ENCODE measurements at places on chromosomes 6 and 20.

GRCh38 chr20:58293453-58293852 lies 16.1 kb upstream of the RAB22A start:
- DNase-seq: no peak

- no peak for DNase-seq
These were observed 7.5 kb upstream of the TMEM242 start for GRCh38 chr6:157330831-157331230.

GRCh38 chr6:125193208-125193607 lies 39.6 kb downstream of the TPD52L1 start:
- DNase-seq: no peak

DNA sequence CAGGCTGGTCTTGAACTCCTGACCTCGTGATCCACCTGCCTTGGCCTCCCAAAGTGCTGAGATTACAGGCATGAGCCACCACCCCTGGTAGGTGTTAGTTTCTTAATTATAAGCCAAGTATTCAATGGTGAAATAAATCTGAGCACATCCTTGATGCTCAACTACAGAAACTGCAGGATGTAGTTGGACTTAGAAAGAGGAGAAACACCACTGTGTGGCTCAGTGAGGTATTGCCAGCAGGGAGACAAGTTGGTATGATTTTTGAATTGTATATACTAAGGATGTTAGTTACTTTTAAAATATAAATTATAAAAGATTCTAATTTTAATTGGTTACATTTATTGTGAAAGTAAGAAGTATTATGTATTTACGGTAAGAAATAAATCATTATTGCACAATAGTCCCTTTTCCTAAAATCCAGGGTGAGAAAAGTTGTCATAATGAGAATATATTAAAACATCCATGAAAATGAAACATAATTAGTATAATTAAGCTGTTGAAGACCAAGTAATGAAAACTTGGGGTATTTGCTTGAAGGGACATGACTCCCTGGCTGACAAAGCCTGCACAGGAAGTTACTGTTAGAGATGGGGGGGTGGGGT lies 17.6 kb downstream of the SLC18B1 start:
- DNase-seq: no peak

DNA sequence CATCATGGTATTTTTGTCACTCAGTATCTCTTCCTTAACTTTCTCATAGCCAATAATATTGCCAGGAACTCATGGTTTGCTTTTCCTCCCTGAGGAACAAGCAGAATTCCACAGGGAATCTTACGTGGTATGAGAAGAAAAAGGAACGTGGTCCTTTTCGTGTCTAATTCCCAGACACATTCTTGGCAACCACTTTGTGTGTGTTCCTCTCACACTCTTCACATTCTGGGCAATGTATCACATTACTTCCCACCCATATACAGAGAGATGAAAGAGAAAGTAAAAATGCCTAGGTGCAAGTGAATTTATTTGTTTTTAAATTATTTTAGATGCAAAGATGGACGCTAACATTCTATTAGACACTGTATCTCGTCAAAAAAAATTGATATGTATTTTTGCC lies 102.7 kb downstream of the PTPRK start:
- DNase-seq: no peak

- DNase-seq: no peak
These were observed 110.4 kb downstream of the BANF2 start for GRCh38 chr20:17810062-17810631.

GRCh38 chr6:82738773-82739172 lies 326.9 kb downstream of the UBE3D start:
- DNase-seq: no peak

GRCh38 chr20:64224351-64225170 lies 31.0 kb upstream of the PCMTD2 start:
- peak; percentile 61 for DNase-seq

- no peak for DNase-seq
These were observed 271.3 kb downstream of the ESR1 start for GRCh38 chr6:152078804-152079203.

DNA sequence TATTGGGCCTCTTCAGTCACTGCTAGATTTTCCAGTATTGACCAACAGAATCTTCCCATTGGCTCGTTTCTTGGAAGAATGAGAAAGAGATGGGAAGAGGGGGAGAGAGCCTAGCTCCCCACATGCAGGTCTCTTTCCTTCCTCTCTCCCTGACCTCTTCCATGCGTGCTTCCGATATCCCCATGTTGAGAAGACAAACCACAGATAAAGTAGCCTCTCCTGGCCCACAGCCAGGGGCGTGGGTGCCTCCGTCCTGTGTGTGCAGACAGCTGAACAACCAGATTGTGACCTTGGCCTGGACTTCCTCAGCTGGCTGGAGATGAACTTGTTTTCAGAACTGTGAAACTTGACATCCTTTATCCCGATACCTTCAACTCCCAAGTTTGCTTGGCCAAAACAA lies 71.0 kb downstream of the EDN3 start:
- DNase-seq: no peak

GRCh38 chr6:160507420-160507819 lies 156.7 kb downstream of the LPA start:
- no peak for DNase-seq

GRCh38 chr20:56629464-56630085 lies 469 bp downstream of the TFAP2C start:
- no peak for DNase-seq

DNA sequence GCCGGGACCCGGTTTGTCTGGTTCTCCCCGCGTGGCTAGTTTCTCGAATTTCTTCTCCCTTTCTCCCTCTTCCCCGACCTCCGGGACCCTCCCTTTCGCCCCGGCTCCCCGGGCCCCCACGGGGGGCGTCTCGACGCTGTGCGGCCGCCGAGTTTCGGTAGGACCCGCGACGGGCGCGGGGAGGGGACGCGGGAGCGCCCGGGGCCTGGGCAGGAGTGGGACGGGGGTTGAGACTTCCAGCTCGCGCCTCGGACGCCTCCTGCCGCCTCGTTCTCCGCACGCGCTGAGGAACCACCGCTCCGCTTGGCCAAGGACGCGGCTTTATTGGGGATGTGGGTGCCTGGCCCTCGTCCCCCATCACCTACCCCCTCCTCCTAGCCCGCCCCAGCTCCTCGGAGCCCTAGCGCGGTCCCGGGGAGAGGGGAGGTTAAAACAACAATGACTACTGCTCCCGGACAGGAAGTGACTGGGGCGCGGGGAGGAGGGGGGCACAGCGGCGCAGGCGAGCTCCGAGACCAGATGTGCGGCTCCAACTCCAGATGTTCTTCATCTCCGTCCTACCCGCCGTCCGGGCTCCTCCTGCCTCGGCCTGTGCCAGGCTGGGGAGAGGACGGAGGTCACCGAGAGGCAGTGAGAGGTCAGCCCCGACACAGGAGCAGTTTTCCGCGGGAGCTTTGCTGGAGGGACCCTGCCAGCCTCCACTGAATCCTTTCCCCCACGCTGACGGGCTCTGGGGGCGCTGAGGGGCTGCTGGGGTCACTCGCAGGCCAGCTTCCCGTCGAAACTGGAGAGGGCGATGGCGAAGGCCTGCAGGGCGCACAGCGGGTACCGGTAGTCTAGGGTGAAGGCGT lies 917 bp upstream of the TEAD3 start:
- DNase-seq: peak; percentile 36

DNA sequence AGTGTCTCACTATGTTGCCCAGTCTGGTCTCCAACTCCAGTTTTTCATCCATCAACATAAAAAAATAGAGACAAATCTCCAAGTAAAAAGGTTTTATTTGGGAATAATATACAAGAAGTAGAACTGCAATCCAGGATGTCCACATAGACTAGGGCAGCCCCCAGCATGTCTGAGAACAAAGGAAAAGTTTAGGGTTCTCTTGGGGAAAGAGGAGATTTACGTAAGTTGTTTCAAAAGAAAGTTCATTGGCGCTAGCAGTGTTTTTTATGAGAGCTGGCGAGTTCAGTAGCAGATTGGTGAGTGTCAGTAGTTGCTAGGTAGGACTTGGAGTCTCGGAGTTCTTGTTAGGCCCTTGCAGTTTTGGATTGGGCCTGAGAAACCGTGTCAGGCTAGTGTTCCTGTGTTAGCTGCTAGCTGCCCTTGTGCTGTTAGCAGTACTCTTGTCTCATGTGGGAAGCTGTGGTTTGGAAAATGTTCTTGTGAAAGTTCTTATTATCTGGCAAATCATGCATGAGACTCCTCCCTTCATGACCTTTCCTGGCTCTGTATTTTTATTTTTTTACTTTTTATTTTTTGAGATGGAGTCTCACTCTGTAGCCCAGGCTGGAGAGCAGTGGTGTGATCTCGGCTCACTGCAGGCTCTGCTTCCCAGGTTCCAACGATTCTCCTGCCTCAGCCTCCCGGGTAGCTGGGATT lies 24.7 kb downstream of the TTLL9 start:
- no peak for DNase-seq

GRCh38 chr6:31814677-31815024 lies 432 bp downstream of the HSPA1L start:
- peak; percentile 92 for DNase-seq

DNA sequence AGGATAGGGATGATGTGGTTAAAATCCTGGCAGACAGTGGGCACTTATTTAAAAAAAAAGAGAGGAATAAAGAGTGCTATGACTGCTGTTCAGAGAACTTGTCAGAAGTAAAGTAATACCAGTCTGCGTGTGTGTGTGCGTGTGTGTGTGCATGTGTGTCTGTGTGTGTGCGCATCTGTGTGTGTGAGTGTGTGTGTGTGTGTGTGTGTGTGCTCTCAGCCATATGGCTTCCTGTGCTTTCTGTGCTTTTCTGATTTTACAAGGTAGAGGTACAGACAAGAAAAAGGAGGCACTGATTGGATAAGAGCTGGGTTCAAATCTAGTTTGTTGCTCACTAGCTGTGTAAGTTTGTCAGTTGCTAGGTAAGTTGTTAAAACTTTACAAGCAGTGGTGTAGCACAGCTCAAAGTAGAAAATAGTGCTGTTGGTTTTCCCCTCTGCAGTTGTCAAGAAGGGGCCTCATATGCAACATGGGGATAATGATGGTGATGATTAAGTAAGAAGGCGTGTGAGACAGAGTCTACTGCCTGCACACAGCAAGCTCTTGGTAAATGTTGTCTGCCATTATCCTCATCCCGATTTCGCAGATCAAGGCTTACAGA lies 155.3 kb upstream of the ZNF217 start:
- no peak for DNase-seq

DNA sequence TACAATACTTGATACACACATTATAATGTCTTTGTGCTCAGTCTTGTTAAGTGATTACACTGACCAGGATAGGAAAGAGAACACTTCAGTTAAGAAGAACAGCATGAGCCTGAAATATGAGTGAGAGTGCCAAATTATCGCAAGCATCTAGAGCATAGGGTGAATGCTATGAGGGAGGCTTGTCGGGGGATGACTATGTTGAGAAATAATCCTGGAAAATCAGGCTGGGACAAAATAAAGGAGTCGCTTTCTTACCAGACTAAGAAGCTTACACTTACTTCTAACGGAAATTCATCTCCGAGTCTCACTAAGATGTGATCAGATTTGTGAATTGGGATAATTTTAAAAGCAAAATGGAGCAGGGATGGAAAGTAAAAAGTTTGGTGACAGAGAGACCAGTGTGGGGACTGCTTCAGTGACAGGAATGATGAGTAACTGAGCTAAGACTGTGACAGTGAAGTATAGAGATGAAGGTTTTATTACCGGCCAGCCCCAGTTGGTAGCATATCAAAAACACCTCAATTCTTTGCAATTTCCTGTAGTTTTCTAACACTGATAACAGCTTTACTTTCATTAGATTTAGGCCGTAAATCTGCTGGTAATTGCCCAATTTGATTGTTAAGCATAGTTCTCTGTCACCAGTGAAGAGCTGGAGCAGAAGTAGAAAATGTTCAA lies 48.4 kb upstream of the DEFB112 start:
- no peak for DNase-seq

- DNase-seq: peak; percentile 97
These were observed 154.5 kb downstream of the HACE1 start for GRCh38 chr6:104705095-104705707.

DNA sequence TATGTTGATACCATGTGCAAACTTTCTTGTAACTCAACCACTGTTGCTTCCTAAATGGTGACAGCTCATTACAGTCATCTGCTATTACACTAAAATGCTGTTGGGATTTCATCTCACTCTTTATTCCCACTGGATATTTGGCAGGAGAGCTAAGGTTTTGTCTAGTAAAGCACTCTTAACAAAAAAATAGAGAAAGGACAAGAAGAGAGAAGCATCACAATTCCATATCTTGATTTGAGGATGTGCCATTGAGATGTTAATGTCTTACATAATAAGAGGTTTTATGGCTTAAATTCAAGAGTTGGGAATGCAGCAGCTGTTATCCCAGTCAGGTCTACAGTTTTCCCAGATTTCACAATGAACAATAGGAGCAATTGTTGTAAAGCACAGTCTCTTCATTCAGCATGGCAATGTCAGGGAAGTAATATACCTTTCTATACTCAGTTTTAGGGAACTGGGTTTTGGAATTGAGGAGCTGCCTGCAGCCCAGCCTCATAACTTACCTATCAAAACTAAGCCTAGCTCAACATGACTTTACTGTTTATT lies 134.9 kb downstream of the ISM1 start:
- no peak for DNase-seq

DNA sequence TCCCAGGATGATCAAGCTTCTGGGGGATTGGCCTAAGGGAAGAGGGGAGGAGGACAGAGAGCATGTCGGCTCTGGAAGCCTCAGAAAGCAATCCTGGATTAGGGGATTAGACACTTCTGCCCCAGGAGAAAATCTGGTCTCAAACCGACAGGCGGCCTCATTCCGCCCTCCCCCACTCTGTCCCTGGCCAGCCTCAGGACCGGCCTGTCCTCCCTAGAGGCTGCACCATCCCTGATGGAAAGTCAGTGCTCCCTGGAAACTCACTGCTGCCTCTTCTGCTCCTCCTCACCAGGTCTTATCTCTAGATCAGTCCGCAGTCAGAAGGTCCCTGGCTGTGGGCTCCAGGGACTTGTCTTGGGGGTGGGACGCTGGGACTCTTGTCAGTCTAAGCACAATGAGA lies 905 bp upstream of the SLC12A5 start:
- no peak for DNase-seq

- no peak for DNase-seq
These were observed 117.4 kb upstream of the SOX4 start for GRCh38 chr6:21476112-21476511.

GRCh38 chr6:11350294-11350693 lies 117.8 kb upstream of the NEDD9 start:
- DNase-seq: no peak

DNA sequence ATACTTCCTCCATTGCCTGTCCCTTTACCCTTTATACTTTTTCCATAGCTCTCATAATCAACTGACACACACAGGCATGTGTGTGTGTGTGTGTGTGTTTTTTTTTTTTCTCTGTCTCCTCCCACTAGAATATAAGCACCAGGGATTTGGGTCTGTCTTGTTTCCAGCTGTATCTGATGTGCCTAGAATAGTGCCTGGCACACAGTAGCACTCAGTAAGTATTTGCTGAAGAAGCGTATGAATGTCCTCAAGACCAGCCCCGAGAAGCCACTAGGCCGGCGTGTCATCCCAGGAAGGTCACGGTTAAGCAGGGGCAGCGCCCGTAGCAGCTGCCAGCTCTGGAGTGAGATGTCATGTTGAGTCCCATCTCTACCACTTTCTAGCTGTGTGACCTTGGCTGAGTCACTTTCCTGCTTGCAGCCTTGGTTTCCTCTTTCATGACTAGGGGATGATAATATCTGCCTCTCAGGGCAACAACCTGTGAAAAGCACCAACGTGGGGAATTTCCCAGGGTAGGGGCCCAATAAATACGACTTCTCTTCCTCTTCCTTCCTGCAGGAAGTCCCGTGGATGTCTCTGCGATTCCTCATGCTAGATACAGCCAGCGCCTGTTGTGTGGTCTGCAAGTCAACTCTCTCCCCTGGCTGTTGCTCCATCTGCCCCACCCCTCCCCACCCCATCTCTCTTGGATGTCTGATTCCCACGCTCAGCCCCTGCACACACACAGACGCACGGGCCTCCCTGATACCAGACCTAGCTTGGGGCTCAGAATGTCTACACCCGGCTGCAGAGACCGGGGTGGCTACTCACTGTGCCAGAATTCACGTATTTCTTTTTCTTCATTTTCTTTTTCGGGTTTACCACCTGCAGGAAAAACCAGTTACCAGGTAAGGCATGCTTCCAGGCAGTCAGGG lies 58.1 kb downstream of the RAB44 start:
- peak; percentile 95 for DNase-seq
